ENCODE measurements at places on chromosomes 16 and 17. TPM values are rescaled to one million over a fixed set of nuclear protein-coding genes. Genes with fewer than 3 reads are reported as not detected.

Gene C17orf67
- total RNA-seq = 0.87 TPM

Gene TNP2
- total RNA-seq = not detected

Gene GPR142
- not detected for total RNA-seq

Gene CCDC154
- 0.22 TPM for total RNA-seq

Gene GCSH
- total RNA-seq = 35.2 TPM

Gene AGRP
- total RNA-seq = not detected

Gene WIPI1
- total RNA-seq = 186 TPM

Gene BAIAP3
- 0.33 TPM for total RNA-seq

Gene PLXDC1
- total RNA-seq = not detected

Gene ASIC2
- total RNA-seq = not detected

Gene SOST
- not detected for total RNA-seq

Gene CDH8
- total RNA-seq = not detected

Gene MPHOSPH6
- total RNA-seq = 33.7 TPM
